Neuronal stem cell (in vitro differentiated cells): ENCODE measurements at places on chromosomes 16 and 17.

DNA sequence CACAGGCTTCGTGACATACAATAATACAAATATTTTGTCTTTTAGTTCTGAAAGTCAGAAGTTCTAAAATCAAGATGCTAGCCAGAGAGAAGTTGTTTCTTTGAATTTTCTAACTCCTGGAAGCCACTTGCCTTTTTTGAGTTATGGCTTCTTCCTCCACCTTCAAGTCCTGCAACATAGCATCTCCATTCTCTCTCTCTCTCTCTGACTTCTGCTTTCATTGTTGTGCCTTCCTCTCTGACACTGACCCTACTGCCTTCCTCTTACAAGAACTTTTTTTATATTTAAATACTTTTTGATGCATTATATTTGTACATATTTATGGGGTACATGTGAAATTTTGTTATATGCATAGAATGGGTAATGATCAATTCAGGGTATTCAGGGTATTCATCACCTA is 205.9 kb downstream of the MAP2K6 start:
- DNase-seq, result no peak

- no peak for DNase-seq
Measured at GRCh38 chr16:87960296-87960695, 9.1 kb downstream of the BANP start.

- no peak for DNase-seq
Measured at GRCh38 chr17:11538366-11538765, 59.9 kb upstream of the DNAH9 start.

DNA sequence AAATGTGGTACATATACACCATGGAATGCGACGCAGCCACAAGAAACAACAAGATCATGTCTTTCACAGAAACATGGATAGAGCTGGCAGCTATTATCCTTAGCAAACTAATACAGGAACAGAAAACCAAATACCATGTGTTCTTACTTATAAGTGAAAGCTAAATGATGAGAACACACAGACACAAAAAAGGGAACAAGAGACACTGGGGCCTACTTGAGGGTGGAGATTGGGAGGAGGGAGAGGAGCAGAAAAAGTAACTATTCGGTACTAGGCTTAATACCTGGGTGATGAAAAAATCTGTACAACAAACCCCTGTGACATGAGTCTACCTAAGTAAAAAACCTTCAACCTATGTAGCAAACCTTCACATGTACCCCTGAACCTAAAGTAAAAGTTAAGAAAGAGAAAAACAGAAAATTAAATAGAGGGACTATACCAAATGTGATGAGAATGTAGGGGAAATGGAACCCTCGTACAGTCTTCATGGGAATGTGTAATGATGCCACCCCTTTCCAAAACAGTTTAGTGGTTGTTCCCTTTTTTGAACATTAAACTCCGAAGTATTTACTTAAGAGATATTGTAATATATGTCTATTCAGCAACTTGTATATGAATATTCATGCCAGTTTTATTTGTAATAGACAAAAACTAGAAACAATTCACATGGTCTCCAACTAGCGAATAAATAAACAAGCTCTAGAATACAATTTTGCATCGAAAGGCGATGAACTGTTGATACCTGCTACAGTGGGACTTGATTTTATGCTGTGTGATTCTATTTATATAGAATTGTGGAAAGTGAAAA is 33.9 kb downstream of the AHSP start:
- no peak for DNase-seq

DNA sequence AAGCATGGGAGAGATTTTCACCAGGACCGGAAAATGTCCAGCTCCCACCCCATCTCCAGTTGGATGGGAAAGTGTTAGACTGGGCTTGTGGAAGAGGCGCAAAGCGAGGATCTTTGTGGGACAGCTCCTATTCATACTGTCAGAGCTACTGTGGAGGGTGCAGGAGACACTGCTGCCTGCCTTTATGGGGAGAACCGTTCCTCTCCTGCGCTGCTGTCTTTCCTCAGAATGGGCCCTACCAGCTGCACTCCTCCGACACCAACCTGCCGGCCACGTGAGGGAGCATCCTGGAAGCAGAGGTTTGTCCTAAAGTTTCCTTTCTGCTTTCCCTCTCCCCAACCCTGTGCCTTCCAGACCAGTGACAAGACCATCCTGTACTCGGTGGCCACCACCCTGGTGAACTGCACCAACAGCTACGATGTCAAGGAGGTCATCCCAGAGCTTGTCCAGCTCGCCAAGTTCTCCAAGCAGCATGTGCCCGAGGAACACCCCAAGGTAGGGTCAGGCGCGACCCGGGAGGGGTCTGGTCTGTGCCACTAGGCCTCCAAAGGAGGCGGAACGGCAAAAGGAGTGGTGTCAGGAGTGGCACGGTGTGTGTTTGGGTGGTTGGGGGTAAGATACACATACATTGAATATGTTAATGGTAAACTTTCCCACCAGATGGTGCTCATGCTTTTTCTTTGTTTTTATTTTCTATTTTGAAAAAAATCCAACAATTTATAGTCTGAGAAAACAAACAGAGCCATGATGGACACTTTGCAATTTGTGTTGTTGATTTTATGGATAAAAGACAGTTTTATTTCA is 23.0 kb downstream of the SLC35G3 start:
- DNase-seq, result no peak

GRCh38 chr17:34725008-34725407 is 145.6 kb downstream of the TMEM132E start:
- DNase-seq, result no peak

GRCh38 chr16:20441191-20441590 is 10.1 kb upstream of the ACSM2A start:
- no peak for DNase-seq

GRCh38 chr16:29765167-29766032 is 12.7 kb upstream of the ZG16 start:
- no peak for DNase-seq

DNA sequence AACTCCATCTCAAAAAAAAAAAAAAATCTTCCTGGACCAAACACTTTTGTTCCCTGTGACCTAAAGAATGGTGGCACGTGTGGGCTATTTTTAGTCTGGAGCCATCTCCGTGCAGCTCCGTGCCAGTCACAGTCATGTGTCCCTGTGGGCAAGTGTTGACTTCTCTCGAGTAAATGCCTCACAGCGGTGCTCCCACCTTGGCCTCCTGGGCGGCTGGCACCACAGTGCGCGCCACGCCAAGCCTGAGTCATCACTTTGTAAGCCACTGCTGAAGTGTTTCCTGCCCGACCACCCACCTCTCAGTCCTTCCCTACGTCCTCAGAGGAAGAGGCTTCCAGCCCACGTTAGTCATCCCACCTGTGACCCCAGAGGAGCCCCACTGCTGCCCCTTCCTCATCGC is 10.9 kb upstream of the HEXD start:
- no peak for DNase-seq

GRCh38 chr17:49572226-49572625 is 3.4 kb upstream of the NXPH3 start:
- DNase-seq, result no peak

GRCh38 chr16:79062336-79062735 is 538.2 kb downstream of the MAF start:
- DNase-seq, result no peak

DNA sequence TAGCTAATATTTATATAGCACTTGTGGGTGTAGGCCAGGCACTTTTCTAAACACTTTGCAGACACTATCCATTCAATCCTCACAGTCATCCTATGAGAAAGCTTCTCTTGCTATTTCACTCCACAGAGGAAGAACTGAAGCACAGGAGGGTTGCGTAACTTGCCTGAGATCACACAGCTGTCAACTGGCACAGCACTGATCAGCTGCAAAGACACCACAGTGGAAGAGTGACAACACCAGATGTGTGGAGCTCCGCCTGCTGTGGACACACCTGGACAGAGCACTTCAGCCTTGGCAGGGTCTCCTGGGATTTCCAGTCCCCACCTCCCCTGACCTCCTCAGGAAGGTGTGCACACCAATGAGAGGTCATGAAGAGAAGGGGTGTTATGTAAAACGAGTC is 13.3 kb upstream of the CNEP1R1 start:
- DNase-seq, result no peak

- no peak for DNase-seq
Measured at GRCh38 chr17:63365366-63366240, 80.5 kb downstream of the CYB561 start.

GRCh38 chr16:69724414-69724873 is 1.9 kb downstream of the NQO1 start:
- DNase-seq, result no peak

DNA sequence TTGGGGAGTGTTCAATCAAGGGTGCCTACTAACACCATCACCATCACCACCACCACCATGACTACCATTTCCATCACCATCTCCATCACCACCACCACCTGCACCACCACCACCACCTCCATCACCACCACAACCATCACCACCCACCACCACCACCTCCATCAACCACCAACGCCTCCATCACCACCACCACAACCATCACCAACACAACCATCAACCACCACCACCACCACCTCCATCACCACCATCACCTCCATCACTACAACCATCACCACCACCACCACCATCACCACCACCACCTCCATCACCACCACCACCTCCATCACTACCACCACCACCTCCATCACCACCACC is 15.7 kb downstream of the MARCHF10 start:
- DNase-seq, result no peak

- no peak for DNase-seq
Measured at GRCh38 chr17:79678091-79678735, 52.5 kb upstream of the ENPP7 start.

DNA sequence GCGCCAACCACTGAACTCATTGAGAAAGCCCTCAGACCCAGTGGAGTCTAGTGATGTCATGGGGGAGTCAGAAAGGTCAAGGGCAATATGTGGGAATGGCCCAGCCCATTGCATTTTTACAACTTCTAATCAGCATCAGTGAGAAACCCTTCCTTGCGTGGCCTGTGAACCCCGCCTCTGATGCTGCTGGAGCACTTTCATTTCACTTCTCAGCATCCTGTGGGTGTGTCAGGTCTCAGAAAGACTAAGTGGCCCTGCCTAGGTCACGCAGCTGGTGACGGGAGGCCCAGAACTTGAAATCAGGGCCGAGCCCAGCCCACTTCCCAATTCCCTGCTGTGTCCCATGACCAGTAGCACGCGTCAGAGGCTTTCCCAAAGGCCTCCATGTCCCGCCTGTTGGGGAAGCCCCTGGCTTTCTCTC is 6.1 kb downstream of the DNAI2 start:
- no peak for DNase-seq

- peak; percentile 65 for DNase-seq
Measured at GRCh38 chr16:13036600-13036999, 135.2 kb downstream of the SHISA9 start.

DNA sequence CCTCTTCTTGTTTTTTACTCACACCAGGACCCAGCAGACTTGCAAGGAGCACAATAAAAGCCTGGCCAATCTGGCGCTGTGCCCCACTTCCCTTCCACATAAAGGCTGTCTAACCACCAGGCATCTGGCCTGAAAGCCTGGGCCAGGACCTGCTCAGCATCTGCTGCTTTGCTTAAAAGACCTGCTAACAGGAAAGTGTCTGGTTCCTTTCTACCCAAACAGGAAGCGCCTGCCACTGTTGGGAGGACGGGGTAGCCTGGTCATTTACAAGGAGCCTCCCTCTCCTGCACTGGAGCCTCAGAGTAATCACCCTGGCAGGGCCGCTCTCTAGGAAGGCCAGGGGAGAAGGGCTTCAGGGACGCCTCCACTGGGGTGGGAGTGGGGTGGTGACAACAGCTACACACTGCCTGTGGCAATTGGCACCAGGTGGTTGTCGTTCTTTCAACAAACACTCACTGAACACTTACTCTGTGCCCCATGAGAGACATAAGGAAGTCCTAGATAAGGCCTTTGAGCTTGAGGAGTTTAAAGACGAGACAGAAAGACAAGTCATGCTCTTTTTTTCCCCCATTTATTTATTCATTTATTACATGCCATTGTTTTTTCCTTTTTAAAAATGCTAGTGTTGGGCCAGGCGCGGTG is 6.3 kb upstream of the MMP28 start:
- DNase-seq, result no peak

DNA sequence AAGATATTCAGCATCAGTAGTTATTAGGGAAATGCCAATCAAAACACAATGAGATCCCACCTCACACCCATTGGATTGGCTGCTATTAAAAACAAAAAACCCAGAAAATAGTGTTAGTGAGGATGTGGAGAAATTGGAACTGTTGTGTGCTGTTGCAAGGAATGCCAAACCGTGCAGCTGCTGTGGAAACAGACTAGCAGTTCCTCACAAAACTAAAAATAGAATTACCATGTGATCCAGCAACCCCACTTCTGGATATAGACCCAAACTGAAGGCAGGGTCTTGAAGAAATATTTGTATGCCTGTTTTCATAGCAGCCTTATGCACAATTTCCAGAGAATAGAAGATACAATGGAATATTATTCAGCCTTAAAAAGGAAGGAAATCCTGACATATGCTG is 46.0 kb downstream of the FOXK2 start:
- no peak for DNase-seq

DNA sequence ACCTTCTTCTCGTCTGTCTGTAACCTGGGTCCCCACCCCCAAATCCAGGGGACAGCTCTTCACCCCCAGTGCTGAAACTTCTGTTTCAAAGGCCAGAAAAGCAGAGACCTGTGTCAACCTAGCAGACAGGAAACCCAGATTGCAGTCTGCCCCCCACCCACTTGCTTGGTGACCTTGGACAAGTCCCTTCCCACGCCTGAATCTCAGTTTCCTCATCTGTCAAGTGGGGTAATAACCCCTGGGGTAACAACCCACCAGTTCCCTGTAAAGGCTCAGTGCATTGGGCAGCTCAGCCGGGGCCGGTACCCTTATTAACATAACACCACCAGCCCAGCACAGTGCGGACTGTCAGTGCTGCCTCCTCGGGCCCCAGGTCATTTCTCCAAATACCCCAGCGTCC is 1.3 kb downstream of the STX1B start:
- DNase-seq, result no peak

GRCh38 chr16:49061137-49061714 is 220.4 kb downstream of the CBLN1 start:
- no peak for DNase-seq

DNA sequence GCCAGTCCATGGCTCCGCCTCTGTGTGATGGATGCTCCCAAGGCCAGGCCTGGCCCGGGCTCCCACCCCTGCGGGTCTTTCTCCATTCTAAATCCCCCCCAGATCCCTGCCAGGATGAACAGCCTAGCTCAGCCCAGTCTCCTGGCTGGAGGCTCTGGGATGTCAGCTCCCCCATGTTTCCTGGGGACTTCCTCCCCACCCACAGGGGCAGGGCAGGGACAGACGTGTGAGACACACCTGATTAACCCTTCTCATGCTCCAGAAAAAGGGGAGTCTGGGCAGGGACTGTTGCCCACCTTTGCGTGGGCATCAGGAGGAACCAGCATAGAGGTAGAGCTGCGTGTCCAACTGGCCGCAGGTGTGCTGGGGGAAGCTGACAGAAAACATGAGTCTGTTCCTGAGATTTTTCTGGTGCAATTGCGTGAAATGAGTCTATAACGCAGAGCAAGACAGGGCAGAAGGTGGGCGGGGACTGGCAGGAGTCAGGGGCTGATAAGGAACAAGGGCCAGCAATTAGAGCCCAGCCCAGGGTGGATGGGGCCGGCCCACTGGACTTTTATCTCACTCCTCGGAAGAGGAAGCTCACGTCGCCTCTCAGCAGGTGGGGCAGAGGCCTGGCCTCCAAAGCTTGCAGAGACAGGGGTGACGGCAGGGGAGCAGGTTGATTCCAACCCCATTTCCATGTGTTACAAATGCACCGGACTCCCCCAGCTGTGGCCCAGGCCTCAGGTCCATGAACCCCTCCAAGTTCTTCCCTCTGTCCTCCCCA is 238.2 kb downstream of the RBFOX3 start:
- DNase-seq, result no peak
